HuH-7.5 (cell line): ENCODE measurements at places on chromosomes 3 and 15.

DNA sequence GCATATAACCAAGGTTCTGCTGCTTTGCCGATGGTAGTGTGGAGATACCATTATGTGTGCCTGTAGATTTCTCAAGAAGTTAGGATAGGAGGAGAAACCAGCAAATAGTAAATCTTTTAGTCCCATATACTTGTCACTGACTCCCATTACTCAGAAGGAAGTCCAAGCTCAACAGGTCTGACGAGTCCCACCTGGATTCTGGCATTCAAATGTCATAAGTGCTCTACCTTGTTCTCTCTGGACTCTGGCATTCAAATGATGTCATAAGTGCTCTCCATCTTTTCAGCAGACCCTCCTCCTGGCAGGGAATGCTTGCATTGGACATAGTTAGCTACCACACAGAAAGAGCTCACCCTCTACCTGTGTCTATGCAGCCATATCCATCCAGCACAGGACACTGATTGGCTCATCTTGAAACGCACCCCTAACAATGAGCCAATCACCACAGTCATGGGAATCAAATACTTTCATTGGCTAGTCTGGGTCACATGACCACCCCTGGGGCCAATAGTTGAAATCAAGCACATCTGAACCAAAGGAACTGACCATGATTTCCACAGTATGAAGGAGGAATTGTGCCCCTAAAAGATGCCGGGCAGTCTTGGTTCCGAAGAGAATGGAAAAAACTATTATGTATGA lies 205.0 kb upstream of the ADAMTS9 start:
- DNase-seq, result no peak

DNA sequence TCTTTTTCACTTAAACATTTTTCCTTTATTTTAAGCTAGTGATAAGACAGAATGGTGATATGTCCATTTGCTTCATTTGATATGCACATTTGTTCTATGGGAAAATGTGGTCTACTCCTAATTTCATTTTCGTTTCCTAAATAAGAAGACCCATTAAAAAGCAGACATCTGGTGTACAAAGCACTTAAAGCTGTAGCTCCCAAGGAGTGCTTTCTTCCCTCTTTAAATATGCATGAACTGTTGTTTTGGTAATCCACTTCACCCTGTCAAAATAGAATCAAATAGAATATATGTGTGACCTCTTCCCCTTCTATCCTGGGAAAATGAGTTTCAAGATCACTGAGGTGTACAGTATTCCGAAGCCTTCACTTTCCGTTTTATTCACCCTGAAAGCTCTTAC lies 182.8 kb downstream of the ROBO2 start:
- no peak for DNase-seq

GRCh38 chr3:56819016-56819809 lies 17.5 kb upstream of the ARHGEF3 start:
- DNase-seq, result no peak

DNA sequence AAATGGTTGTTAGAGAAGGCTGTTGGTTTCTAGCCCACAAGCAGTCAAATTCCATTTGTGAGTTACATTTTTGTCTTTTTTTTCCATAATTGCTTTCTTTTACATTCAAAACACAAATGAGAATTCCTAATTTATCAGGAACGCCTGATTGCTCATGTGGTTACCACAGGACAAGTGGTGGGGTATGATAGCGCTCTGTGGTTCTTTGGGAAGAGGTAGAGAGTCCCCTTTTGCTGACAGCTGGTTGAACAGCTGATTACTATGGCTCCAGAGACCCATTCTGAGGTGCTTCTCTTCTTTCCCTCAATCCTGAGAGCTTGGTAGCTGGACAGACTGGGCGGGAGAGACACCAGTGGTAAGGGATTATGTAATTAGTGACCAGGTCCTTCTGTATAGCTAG lies 24.4 kb downstream of the CNOT10 start:
- DNase-seq, result no peak

DNA sequence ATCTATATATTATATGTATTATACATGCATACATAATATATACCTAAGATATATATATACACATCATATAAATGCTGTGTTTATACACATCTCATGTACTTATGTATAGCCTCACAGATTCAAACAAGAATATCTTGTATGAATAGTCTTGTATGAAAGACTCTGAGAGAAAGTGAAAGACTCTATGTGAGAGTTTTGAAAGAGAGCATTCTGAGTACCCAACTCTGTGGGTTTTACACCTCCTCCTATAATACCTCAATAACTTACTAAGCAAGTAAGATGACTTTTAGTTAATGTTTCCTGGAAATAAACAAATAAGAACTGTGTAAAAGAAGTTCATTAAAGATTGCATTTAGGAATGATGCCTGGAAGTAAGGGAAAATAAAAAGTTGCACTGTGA lies 108.1 kb upstream of the GMNC start:
- DNase-seq, result no peak

DNA sequence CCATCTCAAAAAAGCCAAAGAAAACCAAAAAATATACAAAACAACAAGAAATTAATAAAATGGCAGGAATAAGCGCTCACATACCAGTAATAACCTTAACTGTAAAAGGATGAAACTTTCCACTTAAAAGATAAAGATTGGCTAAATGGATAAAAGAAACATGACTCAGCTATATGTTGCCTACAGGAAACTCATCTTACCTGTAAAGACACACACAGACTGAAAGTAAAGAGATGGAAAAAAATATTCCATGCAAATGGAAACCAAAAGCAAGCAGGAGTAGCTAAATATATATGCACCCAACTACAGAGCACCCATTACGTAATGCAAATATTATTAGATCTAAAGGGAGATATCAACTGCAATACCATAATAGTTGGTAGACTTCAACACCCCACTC lies 49.7 kb downstream of the ADAM10 start:
- DNase-seq, result no peak

GRCh38 chr3:157532529-157533297 lies 29.5 kb upstream of the VEPH1 start:
- DNase-seq, result peak; percentile 31

DNA sequence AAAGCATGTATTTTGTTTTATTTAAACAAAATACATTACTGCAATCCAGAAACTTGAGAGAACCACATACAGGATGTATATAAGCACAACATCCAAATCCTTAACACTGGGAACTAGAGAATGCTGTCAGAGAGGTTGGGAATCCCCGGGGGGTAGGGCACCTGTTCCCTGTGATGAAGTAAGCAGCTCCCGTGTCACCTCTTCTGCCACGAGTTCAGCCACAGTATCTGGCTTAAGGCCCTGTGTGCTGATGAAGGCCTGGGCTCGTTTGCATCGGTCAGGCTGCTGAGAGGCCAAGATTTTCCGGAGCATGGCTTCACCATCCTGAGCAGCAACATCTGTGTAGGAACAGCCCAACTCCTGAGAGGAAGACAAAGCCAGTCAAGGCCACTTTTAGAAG lies 36.4 kb downstream of the EIF3J start:
- DNase-seq, result no peak

DNA sequence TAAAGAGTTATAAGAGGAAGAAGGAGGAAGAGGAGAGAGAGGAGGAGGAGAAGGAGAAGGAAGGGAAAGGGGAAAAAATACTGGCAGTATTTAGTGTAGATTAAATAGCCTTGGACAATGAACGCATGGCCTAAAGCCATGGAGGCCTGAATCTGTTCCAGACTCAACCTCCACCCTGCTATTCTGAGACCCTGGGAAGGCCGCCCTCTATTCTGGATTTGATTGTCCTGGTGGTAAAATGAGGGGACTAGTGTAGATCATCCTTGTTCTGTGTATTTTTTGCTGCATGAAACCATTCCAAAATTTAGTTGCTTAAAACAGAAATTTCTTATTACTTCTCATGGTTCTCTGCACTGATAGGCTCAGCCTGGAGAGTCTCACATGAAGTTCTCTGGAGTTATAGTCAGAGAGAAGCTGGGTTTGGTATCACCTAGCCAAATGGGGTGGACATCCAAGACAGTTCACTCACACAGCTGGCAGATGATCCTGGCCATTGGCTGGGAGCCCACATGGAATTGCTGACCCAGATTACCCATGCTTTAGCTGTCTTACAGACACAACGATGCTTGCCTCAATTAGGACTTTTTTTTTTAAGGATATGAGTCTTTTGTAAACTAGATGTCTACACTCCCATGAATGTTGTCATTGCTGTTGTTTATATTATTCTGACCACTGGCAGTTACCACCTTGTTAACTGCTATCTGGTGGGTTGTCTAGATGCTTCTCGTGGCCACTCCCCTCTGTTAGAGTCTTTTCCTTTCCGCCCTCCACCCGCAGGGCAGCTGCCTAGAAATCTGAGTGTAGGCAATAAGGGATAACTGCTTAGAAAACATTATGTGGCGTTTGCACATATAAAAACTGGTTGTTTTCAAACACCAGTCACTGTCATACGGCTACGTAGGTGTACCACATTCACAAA lies 149.9 kb downstream of the SST start:
- DNase-seq, result no peak

- DNase-seq, result no peak
Observed at GRCh38 chr15:95973566-95974256, 356.8 kb upstream of the NR2F2 start.

DNA sequence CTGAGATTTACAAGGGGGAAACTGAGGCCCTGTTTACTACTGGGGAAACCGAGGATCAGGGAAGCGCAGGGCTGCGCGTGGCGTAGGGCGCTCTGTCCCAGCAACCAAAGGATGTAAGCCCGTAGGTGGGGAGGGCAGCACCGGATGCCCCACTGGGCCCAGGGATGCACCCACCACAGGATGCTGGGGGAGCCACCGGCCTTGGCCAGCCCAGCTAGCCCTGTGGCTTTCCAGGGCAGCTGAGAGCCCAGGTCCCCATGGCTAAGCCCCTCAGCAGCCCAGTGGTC lies 33.4 kb downstream of the RPN1 start:
- DNase-seq, result no peak
